Ovary (tissue), 10 donors: ENCODE measurements at places on chromosomes 12 and 14. TPM values are rescaled to one million over a fixed set of nuclear protein-coding genes. Genes with fewer than 3 reads are reported as not detected.
A peak's percentile ranks its signal among the peaks of the same experiment; 100 is the strongest.

DNA sequence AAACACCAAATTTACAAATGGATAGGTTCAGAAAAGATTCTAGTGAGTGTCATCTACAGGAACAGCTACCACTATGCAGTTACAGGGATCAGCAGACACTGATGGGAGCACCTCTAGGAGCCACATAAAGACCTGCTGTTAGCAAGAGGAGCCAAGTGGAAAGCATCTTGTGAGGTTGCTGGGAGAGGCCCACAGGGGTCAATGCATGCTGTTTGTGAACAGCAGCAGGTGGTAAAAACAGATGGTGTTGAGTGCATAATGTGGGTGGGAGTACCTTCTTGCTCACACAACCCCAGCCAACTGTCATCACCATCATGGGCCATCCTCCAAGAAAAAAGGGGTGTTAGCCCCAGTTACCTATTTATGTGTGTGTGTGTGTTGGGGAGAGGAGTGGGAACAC is 215.2 kb upstream of the SSTR1 start:
- H3K27ac ChIP-seq, result no peak overlapping the region
- no peak for DNase-seq
- no peaks in the 10 kb centered on the region for H3K27me3 ChIP-seq
- H3K36me3 ChIP-seq, result no peaks in the 10 kb centered on the region
- no peaks in the 10 kb centered on the region for H3K4me1 ChIP-seq

DNA sequence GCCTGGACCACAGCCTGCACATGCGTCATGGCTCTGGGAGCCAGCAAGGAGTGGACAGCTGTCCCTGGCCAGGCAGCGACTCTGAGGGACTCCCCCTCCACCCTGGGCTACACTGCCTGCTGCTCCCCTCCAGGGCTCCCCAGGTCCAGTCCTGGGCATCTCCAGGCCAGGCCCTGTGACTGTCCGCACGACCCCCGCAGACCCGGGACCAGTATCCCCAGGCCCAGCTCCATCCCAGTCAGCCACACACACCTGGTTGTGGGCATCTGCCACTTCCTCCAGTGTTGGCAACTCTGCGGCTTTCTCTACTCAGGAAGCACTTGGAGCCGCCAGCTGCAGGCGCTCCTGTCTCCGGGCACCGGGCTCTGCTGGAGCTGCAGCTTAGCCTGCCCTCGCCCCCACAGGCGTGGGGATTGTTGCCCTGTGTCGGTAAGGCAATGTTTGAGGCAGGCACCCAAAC is 2.4 kb downstream of the ULK1 start:
- no peak for DNase-seq
- H3K36me3 ChIP-seq, result no peaks in the 10 kb centered on the region
- no peaks in the 10 kb centered on the region for H3K27me3 ChIP-seq
- H3K27ac ChIP-seq, result peak overlapping the region; percentile 98

GRCh38 chr12:49403971-49404450 is 36.7 kb downstream of the SPATS2 start:
- no peak overlapping the region for H3K27ac ChIP-seq
- H3K36me3 ChIP-seq, result no peaks in the 10 kb centered on the region
- no peak overlapping the region for H3K4me3 ChIP-seq
- DNase-seq, result no peak

DNA sequence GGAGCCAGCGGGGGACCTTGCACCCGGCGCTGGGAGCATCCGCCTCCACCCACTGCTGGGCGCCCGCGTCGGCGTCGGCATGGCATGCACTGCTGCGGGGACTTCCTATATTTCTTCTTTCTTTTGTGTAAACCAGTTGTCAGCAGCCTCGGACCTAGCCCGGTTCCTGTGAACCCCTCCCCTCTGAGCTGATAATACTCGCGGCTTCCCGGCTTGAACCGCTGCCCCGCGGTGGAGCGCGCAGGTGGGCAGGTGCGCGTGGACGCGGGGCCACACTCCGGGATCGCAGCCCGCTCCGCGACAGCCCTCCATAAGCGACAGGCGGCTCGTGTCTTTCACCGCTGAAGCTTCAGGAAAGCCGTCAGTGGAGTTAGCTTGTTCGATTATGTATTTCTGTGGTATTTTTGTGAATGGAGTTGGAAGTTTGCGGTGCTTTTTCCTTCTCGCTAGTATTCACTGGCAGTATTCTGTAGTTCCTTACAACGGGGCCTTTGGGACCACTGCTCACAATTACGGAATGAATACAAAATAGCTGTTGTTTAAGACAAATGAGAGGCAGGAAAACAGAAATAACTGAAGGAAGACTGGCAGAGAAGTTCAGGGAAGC is 870 bp downstream of the BMAL2 start:
- H3K4me3 ChIP-seq, result peak overlapping the region; percentile 48
- no peak overlapping the region for H3K27ac ChIP-seq
- H3K27me3 ChIP-seq, result no peaks in the 10 kb centered on the region
- DNase-seq, result peak; percentile 19
- H3K4me1 ChIP-seq, result peaks cover 2% of the 10 kb centered on the region
- no peaks in the 10 kb centered on the region for H3K36me3 ChIP-seq

The TTC6 gene
- not detected for polyA plus RNA-seq
